Skin of body (tissue), 3 donors: ENCODE measurements at places on chromosomes 4 and X.

GRCh38 chr4:23717528-23718248 lies 172.2 kb downstream of the PPARGC1A start:
- DNase-seq: no peak

DNA sequence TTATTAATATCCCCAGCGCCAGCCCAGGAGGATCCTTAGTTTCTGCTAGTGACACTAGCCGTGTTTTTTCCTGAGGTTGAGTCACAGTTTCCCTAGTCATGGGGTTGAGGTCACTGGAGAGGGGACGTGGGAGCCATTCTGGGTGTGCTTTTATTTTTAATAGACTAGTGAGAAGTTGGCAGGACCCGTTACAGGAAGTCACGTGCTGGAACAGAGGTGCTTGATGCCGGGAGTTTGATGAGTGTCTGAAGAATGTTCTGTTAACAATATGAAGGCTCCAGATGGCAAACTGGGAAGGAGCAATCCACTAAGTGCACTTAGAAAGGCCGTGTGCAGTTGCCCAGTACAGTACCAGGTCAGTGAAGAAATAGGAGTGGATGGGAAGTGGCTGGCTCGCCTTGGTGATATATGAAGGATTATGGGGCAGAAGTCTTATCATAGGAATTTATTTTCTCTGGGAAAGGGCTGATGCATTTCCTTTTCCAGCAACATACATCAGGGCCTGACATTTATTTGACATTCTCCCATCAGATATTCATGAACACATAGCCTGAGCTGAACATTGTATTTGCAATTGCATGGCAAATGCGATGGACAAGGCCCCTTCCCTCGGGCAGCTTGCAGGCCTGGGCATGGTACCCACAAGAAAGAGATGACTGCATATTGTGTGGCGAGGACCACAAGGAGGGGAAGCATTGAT lies 291.8 kb downstream of the FBXW7 start:
- DNase-seq: no peak

GRCh38 chrX:9905288-9905687 lies 61.9 kb upstream of the CLDN34 start:
- no peak for DNase-seq

- no peak for DNase-seq
Measured at GRCh38 chr4:121199742-121200561, 35.8 kb upstream of the TNIP3 start.

DNA sequence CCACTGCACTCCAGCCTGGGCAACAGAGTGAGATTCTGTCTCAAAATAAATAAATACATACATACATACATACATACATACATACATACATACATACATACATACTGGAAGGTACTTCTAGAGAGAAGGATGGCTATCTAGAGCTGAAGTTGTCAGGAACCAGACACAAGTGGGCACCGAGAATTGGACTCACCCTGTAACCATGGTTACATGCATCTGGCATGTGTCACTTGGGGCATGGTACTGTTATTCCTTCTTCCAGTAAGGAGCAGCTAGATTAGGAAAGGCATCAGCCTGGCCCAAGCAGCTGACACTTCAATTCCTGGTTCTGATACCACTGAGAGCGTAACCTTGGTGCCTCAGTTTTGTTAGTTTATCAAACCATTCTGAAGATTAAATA lies 127.1 kb downstream of the SH3KBP1 start:
- no peak for DNase-seq

DNA sequence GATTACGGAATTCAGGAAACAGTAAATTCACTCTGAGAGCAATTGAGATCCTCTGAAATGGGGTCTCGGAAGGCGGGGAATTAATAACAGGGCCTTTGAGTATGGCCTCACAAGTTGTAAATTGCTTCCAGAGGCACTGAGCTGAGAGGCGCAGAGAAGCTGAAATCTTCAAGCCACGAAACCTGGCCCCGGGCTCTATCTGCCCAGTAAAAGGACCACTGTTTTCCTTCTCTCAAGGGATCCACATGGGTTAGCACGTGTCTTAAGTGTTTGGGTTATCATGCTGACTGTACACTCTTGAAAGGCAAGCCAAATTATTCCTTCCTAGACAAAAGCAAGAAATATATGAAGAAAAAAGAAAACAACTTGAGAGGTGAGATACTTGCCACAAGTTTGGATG lies 1012.9 kb upstream of the FTHL17 start:
- no peak for DNase-seq

GRCh38 chr4:54228961-54229501 lies at the start of gene PDGFRA:
TSS of gene PDGFRA (plus strand) at chr4:54229293. CDS start at chr4:54258769, 29,476 bp downstream.
- peak; percentile 98 for DNase-seq

GRCh38 chrX:140190441-140191108 lies 225.3 kb upstream of the CXorf66 start:
- DNase-seq: no peak

GRCh38 chr4:80685214-80685613 lies 345.3 kb upstream of the BMP3 start:
- DNase-seq: no peak

DNA sequence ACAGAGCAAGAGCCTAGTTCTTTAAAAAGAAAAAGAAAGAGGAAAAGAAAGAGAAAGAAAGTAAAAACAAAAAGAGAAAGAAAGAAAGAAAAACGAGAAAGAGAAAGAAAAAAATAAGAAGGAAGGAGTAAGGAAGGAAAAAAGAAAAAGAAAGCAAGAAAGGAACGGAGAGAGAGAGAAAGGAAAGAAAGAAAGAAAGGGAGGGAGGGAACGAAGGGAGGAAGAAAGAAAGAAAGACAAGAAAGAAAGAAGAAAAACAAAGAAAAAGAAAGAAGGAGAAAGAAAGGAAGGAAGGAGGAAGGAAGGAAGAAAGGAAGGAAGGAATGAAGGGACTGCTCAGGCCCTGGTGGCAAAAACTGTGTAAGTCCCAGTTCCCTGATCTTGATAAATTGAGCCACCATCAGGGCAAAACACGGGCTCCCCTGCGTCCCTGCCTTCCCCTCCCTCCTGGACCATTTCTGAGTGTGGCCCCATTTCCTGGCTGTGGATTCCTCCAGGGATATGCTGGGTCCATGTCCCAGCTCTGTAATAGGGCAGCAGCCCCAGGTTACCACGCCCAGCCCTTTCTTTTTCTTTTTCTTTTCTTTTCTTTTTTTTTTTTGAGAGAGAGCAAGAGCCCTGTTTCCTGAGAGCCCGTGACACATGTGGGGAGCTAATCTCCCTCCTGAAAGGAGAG lies 44.8 kb downstream of the SHOX start:
- no peak for DNase-seq

DNA sequence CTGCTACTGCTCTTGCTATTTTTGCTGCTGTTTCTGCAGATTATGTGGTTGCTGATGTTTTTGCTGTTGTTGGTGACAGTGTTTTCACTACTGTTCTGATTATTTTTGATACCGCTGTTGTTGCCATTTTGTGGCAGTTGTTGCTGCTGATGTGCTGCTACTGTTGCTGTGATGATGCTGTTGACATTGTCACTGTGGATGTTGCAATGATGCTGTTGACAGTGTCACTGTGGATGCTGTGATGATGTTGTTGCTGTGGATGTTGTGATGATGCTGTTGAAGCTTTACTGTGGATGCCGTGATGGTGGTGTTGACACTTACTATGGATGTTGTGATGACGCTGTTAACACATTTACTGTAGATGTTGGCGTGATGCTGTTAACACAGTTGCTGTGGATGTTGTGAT lies 180.3 kb downstream of the EVC2 start:
- no peak for DNase-seq
